ENCODE measurements at places on chromosomes 3 and 15. TPM values are rescaled to one million over a fixed set of nuclear protein-coding genes. Genes with fewer than 3 reads are reported as not detected.
A peak's percentile ranks its signal among the peaks of the same experiment; 100 is the strongest.

DNA sequence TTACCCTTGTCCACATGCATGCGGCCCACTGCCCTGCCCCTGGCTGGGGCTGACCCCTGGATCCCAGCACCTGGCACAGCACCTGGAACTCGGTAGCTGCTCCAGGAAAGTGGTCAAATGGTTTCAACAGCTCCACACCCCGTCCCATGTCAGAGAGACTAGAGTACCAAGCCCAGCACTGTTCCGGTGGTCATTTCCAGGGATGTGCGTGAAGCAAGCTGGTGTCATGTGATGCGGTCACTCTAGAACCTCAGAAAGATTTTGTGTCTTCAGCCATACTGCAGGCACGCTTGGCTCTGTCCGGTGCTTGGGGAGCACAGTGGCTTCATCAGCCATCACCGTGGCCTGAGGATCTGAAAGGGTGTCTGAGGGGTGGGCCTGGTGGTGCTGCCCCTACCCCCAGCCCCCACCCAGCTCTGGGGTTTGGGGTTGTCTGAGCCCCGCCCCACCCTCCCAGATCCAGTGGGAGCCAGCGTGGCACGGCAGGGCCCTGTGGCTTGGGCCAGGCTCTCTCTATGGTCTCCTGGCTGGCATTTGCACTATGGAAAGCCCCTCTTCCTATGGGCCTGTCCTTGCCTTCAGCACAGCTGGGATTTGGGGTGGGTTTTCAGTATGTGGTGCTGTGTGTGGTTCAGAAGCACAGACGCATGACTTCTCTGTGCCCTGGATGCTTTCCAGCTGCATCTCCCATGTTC lies 15.3 kb downstream of the APBA2 start:
- peaks cover 91% of the 10 kb centered on the region for H3K4me1 ChIP-seq
- no peaks in the 10 kb centered on the region for H3K36me3 ChIP-seq
- H3K4me3 ChIP-seq: peak overlapping the region; percentile 13
- no peaks in the 10 kb centered on the region for H3K27me3 ChIP-seq
- H3K27ac ChIP-seq: no peak overlapping the region
- no peak for DNase-seq

IDH3A gene
- polyA plus RNA-seq: 46.3 TPM

- no peak for DNase-seq
- H3K27me3 ChIP-seq: no peaks in the 10 kb centered on the region
- no peaks in the 10 kb centered on the region for H3K4me1 ChIP-seq
- H3K36me3 ChIP-seq: no peaks in the 10 kb centered on the region
- H3K4me3 ChIP-seq: no peak overlapping the region
- H3K27ac ChIP-seq: no peak overlapping the region
Measured at GRCh38 chr3:40739971-40740370, 215.2 kb downstream of the ZNF621 start.

GRCh38 chr3:113310960-113311359 lies 99.6 kb downstream of the BOC start:
- no peaks in the 10 kb centered on the region for H3K27me3 ChIP-seq
- peaks cover 2% of the 10 kb centered on the region for H3K4me1 ChIP-seq
- no peak for DNase-seq
- H3K36me3 ChIP-seq: peaks cover 53% of the 10 kb centered on the region

- H3K27me3 ChIP-seq: no peaks in the 10 kb centered on the region
- peaks cover 86% of the 10 kb centered on the region for H3K4me1 ChIP-seq
- no peak for DNase-seq
- H3K36me3 ChIP-seq: peaks cover 26% of the 10 kb centered on the region
- peak overlapping the region; percentile 55 for H3K4me3 ChIP-seq
Measured at GRCh38 chr3:152399374-152399773, 130.6 kb downstream of the MBNL1 start.

MYO5C gene
- polyA plus RNA-seq: 0.22 TPM

DNA sequence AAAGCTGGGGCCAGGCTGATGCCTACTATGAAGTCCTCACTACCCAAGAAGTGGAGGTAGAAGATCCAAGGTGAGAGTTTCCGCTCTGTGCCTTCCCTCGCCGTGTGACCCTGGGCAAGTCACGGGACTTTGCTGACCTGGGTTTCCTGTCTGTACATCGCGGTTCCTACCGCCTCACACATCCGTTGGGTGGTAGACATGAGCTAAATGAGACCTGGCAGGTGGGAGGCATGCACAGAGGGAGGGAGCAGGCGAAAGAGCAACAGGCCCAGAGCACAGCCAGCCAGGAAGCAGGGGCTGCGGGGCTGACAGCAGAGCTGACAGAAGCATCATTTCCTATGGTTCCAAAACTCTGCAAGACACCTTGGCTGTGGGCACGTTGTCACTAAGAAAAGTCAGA lies 157.3 kb upstream of the BHLHE40 start:
- peak; percentile 75 for DNase-seq
- peaks cover 46% of the 10 kb centered on the region for H3K4me1 ChIP-seq
- H3K27me3 ChIP-seq: no peaks in the 10 kb centered on the region
- H3K36me3 ChIP-seq: peaks cover 8% of the 10 kb centered on the region
- peak overlapping the region; percentile 91 for H3K27ac ChIP-seq

GRCh38 chr3:139016430-139017048 lies 4.2 kb downstream of the PRR23B start:
- H3K4me1 ChIP-seq: no peaks in the 10 kb centered on the region
- no peak overlapping the region for H3K4me3 ChIP-seq
- peaks cover 11% of the 10 kb centered on the region for H3K27me3 ChIP-seq
- DNase-seq: no peak

GRCh38 chr3:48258530-48258929 lies 17.6 kb downstream of the ZNF589 start:
- no peak for DNase-seq
- peaks cover 77% of the 10 kb centered on the region for H3K36me3 ChIP-seq
- no peak overlapping the region for H3K27ac ChIP-seq
- no peak overlapping the region for H3K4me3 ChIP-seq
- H3K4me1 ChIP-seq: peaks cover 10% of the 10 kb centered on the region

- no peaks in the 10 kb centered on the region for H3K4me1 ChIP-seq
- DNase-seq: no peak
- no peak overlapping the region for H3K27ac ChIP-seq
- peaks cover 10% of the 10 kb centered on the region for H3K27me3 ChIP-seq
- no peaks in the 10 kb centered on the region for H3K36me3 ChIP-seq
- H3K4me3 ChIP-seq: no peak overlapping the region
Measured at GRCh38 chr3:14520967-14521366, 19.2 kb downstream of the GRIP2 start.

DNA sequence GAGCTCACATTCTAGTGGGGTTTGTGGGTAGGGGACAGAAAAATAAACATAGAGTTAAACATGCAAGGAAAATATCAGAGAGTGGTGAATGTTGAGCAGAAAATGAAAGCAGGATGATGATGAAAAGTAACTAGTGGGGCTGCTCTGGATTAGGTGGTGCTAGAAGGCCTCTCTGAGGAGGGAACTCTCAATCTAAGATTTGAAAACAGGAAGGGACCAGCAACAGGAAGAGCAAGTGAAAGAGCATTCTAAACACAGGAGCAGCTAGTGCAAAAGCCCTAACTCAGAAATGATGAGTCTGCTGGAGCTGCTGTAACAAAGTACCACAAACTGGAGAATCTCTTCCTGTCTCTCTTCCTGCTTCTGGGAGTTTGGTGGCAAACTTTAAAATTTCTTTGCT lies 468.6 kb upstream of the AGTR1 start:
- no peak overlapping the region for H3K4me3 ChIP-seq
- H3K27ac ChIP-seq: no peak overlapping the region
- H3K4me1 ChIP-seq: no peaks in the 10 kb centered on the region
- H3K36me3 ChIP-seq: no peaks in the 10 kb centered on the region
- no peak for DNase-seq

GRCh38 chr15:76642671-76643070 lies 262.5 kb downstream of the SCAPER start:
- H3K4me1 ChIP-seq: peaks cover 4% of the 10 kb centered on the region
- no peaks in the 10 kb centered on the region for H3K27me3 ChIP-seq
- no peak overlapping the region for H3K4me3 ChIP-seq
- no peak for DNase-seq
- peaks cover 46% of the 10 kb centered on the region for H3K36me3 ChIP-seq

ARPP21 gene
- polyA plus RNA-seq: not detected

DNA sequence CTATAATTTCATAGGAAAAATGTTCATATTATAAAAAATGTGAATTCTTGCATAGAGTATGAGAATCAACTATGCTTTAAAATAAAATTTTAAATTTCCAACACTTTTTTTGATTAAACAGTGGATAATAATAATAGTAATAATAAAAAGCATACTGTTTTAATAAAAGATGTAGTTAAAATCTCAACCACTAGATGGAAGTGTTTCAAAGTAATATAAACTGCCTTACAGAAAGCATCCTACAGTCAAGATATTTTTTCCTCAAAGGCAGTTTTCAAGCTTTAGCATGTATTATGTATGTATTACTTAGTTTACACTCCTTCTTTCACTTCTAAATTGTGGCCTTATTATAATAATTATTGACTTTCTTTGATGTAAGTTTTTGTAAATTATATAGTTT lies 217.5 kb downstream of the CHL1 start:
- H3K27ac ChIP-seq: no peak overlapping the region
- no peaks in the 10 kb centered on the region for H3K4me1 ChIP-seq
- DNase-seq: no peak
- no peak overlapping the region for H3K4me3 ChIP-seq

GRCh38 chr15:36911322-36911944 lies 188.9 kb downstream of the MEIS2 start:
- no peaks in the 10 kb centered on the region for H3K4me1 ChIP-seq
- DNase-seq: no peak
- no peak overlapping the region for H3K27ac ChIP-seq
- no peaks in the 10 kb centered on the region for H3K36me3 ChIP-seq

DNA sequence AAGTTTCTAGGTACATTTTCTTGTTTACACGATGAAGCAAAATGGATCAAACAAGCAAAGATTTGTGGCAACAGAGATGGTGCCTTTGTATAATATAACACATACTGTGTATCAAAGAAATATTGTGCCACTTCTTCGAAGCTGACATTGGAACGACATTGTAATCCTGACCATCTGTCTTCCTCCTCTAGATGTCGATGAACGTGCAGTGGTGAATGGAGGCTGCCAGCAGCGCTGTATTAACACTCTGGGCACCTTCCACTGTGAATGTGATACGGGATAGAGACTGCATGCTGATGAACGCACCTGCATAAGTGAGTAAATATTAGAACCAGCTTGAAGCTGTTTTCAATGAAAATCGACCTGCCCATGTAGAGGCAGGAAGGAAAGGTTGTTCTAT lies 613.3 kb upstream of the GOLIM4 start:
- no peak overlapping the region for H3K27ac ChIP-seq
- H3K4me3 ChIP-seq: no peak overlapping the region
- no peaks in the 10 kb centered on the region for H3K36me3 ChIP-seq
- H3K4me1 ChIP-seq: no peaks in the 10 kb centered on the region
- no peak for DNase-seq

DNA sequence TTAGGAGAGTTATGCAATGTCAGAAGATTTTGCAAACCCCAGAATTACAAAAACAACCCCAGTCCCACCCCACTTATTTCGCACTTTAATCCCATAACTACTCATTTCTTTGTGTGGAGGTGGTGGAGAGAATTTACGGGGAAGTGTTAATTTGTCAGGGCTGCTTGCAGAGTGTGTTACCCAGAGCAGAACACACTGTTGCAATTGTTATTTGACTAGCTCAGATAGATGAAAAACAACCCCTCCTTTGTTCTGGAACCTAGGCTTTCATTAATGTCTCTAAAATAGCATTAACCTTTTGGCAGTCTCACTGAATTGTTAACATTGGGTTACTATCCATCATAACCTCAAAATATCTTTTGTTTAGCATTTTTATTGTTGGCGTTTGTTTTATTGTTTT lies 55.8 kb upstream of the MINAR1 start:
- H3K36me3 ChIP-seq: no peaks in the 10 kb centered on the region
- peaks cover 8% of the 10 kb centered on the region for H3K4me1 ChIP-seq
- H3K27me3 ChIP-seq: no peaks in the 10 kb centered on the region
- DNase-seq: no peak

- peaks cover 30% of the 10 kb centered on the region for H3K4me1 ChIP-seq
- peak overlapping the region; percentile 54 for H3K4me3 ChIP-seq
- no peaks in the 10 kb centered on the region for H3K36me3 ChIP-seq
- no peaks in the 10 kb centered on the region for H3K27me3 ChIP-seq
- H3K27ac ChIP-seq: peak overlapping the region; percentile 52
Measured at GRCh38 chr3:56704706-56705105, 21.6 kb upstream of the TASOR start.

SPSB4 gene
- polyA plus RNA-seq: not detected

DNA sequence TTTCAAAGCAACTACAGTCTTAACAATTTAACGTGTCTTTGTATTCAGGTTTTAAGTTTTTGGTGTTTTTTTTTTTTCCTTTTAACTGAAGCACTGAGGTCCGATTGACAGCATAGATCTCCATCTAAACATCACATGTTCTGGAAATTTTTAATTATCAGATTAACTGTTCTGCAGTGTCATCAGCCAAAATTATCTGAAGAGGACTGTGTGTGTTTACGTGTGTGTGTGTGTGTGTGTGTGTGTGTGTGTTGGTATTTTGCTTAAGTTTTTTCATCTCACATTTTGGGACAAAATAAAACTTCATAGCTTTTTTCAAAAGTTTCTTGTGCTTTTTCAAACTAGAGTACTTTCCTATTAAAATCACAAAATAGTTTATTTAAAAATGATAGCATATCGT lies 1.8 kb downstream of the PIK3CA start:
- no peaks in the 10 kb centered on the region for H3K36me3 ChIP-seq
- peaks cover 58% of the 10 kb centered on the region for H3K4me1 ChIP-seq

GRCh38 chr15:68335655-68336054 lies 58.1 kb downstream of the FEM1B start:
- no peak overlapping the region for H3K27ac ChIP-seq
- no peak overlapping the region for H3K4me3 ChIP-seq
- peaks cover 13% of the 10 kb centered on the region for H3K27me3 ChIP-seq

GRCh38 chr15:30929064-30929669 lies 25.5 kb downstream of the FAN1 start:
- no peak overlapping the region for H3K27ac ChIP-seq
- no peak overlapping the region for H3K4me3 ChIP-seq
- H3K4me1 ChIP-seq: peaks cover 3% of the 10 kb centered on the region
- no peak for DNase-seq

GRCh38 chr3:151751161-151751560 lies 17.4 kb downstream of the AADACL2 start:
- peaks cover 4% of the 10 kb centered on the region for H3K36me3 ChIP-seq
- no peak overlapping the region for H3K27ac ChIP-seq
- DNase-seq: no peak

DNA sequence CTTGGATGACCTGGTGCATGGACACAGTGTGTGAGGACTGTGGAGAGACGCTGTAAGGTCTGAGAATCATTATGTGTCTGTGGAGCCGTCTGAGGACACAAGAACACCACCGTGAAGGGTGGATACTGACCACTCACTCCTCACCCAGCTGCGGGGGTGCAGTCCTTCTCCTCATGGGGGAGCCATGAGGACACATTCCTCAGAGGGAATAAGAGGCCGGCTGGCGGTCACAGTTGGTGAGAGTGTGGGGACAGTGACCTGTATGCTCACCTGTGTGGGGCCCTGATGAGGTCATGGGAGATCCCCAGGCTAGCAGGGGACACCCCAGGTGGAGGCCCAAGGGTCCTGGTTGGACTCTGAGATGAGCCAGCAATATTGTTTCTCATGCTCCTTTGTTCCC lies 2.5 kb upstream of the TRPM1 start:
- DNase-seq: no peak
- no peaks in the 10 kb centered on the region for H3K36me3 ChIP-seq
- H3K27me3 ChIP-seq: no peaks in the 10 kb centered on the region

ALPK3 gene
- not detected for polyA plus RNA-seq

LTF gene
- not detected for polyA plus RNA-seq

- no peak overlapping the region for H3K4me3 ChIP-seq
- H3K27me3 ChIP-seq: no peaks in the 10 kb centered on the region
- H3K4me1 ChIP-seq: no peaks in the 10 kb centered on the region
- peaks cover 80% of the 10 kb centered on the region for H3K36me3 ChIP-seq
- no peak overlapping the region for H3K27ac ChIP-seq
Measured at GRCh38 chr15:49131403-49131802, 24.0 kb downstream of the COPS2 start.

All from naive thymus-derived CD8-positive, alpha-beta T cell (primary cell).